ENCODE measurements at places on chromosomes 3 and 15.

DNA sequence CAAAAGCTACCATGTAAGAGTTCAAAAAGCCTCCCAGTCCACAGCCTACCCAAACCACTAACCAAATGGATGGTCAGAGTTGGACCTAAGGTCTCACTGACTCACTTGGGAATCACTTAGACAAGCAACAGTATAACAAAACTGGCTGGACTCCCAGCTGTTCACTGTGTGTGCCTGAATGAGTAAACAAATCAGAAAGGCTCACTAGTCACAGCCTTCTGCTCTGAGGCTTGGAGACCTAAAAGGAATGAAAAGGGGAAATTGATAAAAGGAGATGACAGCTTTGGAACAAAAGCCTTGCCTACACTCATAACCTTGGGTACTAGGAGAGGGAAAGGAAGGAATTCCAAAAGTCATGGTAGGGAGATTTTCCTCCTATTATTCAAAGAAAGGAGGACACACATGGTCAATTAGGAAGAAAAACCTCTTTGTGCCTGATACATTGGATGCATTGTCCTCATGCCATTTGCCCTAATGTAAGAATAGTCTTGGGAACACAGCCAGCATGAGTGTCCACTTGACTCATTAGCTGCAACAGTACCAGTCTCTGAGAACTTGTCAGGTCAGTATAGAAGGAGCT lies 92.3 kb downstream of the FRMD5 start:
- no peak for DNase-seq

DNA sequence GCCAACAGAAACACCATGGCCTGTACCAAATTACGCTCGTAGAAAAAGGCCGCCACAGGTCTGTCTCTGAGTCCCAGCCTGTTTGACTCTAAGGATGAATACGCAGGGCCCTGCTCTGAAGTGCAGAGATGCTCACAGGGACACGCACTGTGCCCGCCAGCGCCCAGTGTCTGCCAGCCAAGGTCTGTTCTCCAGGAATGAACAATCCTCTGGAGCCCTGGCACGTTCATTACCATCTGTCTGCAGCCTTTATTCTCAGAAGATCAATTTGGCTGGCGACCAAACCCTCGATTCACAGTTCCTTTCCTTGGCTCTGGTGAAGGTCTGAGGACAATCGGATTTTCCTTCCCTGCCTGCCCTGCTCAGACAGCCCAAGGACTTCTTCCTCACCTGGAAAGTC lies 66.3 kb downstream of the NIPA2 start:
- no peak for DNase-seq

DNA sequence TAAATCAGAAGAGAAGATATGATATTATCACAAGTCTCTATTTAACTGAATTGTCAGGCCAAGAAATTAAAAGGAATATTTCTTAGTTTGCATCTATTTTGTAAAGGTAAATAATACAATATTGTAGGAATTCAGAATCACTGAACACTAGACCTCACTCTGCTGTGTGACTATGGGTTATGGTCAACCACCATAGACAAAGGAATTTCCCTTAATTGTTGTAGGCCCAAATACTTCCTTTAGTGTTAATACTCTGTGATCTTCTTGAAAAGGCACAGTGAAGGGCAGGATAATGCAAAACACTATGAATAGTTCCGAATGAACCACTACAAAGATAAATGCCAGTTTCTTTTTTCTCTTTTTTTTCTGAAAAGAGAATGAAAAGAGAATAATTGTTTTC lies 162.3 kb downstream of the TUSC7 start:
- DNase-seq: no peak

DNA sequence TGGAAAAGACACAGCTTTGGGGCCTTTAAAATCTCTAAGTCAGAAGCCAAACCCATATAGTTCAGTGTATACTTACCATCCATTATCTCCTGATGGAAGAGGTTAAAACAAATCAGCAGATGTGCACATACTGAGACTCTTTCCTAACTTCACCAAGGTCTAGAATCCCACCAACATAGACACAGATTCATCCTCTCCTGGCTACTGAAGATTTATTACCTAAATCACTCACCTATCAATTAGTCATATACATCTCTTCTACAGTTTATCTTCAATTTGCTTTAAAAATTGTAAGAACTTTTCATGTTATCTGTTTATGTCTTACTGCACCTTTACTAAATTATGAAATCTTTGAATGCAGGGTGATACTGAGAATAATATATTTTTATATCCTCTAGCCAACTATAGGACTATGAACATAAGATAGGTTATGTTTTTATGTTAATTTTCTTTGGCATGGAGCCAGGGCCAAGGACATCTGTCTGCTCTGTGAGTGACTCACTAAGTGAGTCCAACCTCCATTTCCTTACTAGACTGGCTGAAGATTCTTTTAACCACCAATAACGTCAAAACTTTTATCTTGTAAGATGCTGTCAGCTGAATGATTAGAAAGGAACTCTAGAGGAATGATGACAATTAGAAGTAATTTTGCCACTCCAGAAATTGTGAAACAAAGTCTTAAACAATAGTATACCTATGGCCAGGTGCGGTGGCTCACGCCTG lies 397.6 kb downstream of the FOXP1 start:
- no peak for DNase-seq

DNA sequence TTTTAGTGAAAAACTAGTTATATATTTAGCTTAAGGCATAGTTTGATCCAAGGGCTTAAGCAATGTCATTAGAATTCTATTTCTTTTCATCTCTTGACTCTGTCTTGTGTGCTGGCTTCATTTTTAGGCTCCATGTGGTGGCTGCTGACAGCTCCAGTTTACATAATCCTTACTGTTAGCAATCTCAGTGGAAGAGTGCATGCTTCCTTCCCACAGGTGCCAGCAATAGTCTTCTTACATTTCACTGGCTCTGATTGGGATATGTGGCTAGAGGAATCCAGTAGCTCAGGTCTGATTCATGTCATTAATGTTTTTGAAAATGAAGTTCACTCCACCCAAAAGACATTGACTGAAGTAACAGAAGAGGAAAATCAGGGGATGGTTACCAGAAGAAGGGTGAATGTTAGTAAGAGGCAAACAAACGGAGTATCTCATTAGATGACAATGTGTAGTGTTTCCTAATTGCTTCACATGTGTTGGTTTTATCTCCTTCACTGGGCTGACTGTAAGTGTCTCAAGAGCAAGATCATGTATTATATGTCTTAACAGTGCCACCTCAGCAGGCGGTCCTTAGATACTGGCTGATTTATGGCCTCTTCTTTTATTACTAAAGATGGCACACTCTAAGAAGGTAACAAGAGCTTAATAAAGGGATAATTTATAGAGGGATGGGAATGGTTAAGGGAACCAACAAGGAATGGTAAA lies 25.6 kb upstream of the TCF12 start:
- DNase-seq: no peak

DNA sequence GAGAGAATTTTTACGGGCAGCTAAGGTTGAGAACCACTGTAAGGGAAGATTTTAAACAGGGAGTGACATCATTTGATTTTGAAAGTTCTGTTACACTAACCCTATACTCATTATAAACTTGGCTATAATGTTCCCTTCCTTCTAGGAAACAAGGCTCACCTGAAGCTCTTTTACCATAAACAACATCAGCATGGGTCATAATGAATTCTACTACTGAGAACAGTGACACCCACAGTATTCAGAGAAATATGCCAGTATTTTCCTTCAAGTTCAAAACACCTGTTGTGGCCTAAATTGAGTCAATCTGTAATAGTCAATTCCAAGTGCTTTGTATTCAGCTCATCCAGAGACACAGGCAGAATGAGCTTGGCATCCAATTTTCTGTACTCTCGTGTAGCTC lies 175.3 kb upstream of the STT3B start:
- DNase-seq: no peak

GRCh38 chr15:70585707-70586034 lies 177.7 kb downstream of the UACA start:
- DNase-seq: no peak

DNA sequence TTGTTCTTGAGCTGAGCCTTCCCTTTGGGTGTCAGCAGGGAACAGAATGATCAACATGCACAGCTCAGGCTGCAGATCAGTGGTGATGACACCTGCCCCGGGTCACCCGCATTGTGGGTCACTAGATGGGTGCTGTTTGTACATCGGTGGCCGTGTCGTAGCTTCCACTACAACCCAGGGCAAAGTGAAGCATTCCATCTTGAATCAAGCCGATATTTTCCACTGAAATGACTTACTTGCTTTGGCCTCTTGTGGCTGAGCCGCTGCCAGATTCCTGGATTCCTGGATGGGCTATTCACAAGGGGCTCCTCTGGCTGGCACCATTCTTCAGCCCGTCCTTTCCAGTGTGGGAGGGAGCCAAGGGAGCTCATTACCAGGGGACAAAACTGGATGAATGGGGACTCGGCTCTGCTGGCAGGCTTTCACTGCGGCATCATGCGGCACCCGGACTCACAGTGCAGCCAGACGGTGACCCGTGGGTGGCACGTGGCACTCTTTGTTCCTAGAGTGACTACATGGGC lies 65.6 kb downstream of the SLCO3A1 start:
- DNase-seq: peak; percentile 58

GRCh38 chr3:197408177-197408957 lies 110.0 kb upstream of the DLG1 start:
- DNase-seq: no peak

DNA sequence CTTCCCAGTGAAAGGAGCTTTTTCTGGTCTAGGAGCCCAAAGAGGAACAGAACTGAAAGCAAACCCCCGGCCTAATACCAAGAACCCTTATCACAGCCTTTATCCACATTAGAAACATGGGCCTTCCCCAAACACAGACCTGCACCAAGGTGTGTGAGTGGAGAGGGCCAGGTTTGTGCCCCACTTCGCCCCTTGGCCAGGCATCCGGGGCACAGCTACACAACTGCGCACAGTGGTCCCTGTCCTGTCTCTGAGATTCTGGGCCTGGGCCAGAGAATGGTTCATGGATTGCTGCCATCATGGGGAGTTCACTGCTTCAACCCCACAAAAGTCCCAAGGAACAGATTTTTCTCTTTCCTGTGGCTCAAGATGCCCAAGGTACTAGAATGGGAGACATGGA lies 125.5 kb upstream of the ABHD17C start:
- DNase-seq: no peak

DNA sequence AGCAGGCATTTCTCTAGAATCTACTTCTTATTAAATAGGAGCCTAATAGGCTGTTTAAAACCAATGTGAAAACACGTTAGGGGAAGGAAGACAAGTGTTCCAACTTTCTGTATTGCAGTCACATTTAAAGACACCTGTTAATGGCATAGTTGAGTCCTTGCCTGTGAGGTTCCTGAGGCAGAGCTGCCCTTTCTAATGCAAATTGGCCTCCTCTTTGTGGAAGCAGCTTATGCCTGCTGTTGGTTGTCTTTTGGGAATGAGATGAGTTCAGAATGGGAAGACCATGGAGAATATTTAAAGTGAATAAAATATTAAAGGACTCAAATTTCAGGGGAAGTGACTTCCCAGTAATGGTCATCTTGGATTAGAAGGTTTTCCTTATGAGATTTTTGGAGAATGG lies 51.2 kb downstream of the NEK11 start:
- DNase-seq: no peak

GRCh38 chr15:83775738-83776137 lies 121.8 kb downstream of the ADAMTSL3 start:
- no peak for DNase-seq

- DNase-seq: no peak
Observed at GRCh38 chr3:55124371-55124770, 196.5 kb upstream of the LRTM1 start.

DNA sequence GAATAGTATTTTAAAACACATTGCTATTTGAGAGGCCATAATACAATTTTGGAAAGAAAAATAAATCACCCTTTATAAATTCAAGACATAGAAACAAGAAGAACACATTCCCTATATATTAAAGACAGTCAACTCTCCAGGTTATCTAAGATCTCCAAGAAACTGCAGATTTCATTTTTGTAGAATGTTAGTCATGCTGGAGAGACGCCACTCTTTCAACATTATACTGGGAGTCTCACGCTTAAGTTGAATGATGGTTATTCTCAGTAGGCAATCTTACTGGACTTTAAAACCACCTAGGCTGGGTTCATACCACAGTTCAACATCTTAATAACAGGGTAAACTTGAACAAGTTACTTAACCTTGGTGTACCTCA lies 3.6 kb upstream of the CHRM5 start:
- no peak for DNase-seq

- DNase-seq: peak; percentile 79
Observed at GRCh38 chr3:40179016-40179415, 130.5 kb upstream of the EIF1B start.

- no peak for DNase-seq
Observed at GRCh38 chr3:72722930-72723726, 125.1 kb downstream of the SHQ1 start.

GRCh38 chr15:71219645-71220044 lies 104.4 kb downstream of the THSD4 start:
- DNase-seq: no peak

GRCh38 chr15:34436126-34436955 lies 1.3 kb downstream of the GOLGA8A start:
- DNase-seq: no peak

GRCh38 chr3:46661776-46662766 lies 31.4 kb downstream of the ALS2CL start:
- DNase-seq: no peak

- no peak for DNase-seq
Observed at GRCh38 chr15:87628311-87628710, 628.2 kb downstream of the NTRK3 start.

DNA sequence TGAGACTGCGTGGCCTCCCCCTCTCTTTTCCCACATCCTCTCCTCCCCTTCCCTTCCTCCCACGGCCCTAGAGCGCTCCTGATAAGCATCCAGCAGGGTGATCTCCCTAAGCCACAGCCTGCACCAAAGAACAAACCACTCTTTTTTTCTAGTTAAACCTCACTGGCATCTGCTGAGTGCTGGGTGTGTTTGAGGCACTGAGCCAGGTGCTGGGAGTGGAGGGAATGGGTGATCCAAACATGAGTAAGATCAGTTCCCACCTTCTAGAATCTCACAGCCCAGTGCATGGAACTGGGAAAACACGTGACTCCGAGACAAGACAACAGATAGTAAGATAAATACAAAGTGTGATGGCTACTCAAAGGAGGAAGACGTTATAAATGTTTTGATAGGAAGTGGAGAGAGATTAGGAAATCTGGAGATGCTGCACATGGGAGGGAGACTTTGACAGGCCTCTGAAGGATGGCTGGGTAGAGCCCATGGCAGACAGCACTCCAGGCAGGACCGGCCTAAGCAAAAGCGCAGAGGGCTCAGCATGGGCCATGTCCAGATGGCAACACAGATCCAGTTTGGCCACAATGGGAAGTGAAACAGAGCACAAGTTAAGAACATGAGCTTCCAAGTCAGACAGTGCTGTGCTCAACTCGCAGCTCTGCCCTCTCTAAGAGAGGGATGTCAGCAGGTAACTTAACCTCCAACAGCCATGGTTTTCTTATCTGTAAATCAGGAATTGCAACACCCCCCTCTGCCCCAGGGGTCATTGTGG lies 55.6 kb downstream of the CCR3 start:
- peak; percentile 26 for DNase-seq

DNA sequence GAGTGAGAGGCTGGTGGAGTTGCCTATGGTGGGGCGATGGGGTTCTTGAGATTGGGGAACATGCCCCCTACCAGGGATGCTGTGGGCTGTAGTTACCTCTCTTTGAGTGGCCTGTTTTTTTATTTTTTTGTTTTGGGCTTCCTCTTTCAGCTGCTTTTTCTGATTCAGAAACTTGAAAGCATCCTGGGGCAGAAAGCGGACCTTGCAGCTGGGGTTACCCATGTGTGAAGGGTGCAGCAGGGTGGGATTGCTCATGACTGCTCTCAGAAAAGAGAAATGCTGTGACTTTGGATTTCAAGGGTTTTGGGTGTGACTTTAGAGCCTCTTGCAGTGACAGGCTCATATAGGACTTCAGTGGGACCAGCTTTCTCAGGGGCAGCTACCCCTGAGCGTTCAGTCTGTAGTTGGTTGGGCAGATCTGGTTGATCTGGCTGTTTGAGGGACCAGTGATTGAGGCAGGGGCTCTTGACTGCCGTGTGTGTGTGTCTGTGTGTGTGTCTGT lies 1.8 kb downstream of the LIMD1 start:
- DNase-seq: no peak

All from left cardiac atrium (tissue), 4 donors.